ENCODE measurements at places on chromosomes 1 and 21. TPM values are rescaled to one million over a fixed set of nuclear protein-coding genes. Genes with fewer than 3 reads are reported as not detected.
A peak's percentile ranks its signal among the peaks of the same experiment; 100 is the strongest.

- no peak for DNase-seq
Observed at GRCh38 chr1:160541622-160542302, 18.7 kb upstream of the SLAMF6 start.

- DNase-seq, result peak; percentile 30
Observed at GRCh38 chr1:40299366-40300248, 17.5 kb downstream of the COL9A2 start.

Gene IVL
- not detected for total RNA-seq

Gene HSD3B2
- total RNA-seq, result 0.07 TPM

DNA sequence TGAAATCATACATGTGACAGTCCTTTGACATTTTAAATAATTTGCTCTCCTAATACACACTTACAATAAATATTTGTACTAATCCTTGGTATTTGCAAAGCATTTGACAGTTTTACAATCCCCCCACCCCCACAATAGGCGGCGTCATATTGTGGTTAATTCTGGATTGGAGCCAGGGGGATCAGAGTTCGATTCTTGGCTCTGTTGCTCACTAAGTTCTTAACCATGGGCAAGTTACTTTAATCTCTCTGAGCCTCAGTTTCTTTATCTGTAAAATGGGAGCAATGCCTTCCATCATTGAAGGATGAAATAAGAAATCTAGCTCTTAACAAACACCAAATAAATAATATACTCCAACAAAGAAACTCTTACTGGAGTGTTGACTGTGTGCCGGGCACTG lies 23.8 kb downstream of the CACNA1S start:
- no peak for DNase-seq

Gene BRINP2
- total RNA-seq, result not detected

DNA sequence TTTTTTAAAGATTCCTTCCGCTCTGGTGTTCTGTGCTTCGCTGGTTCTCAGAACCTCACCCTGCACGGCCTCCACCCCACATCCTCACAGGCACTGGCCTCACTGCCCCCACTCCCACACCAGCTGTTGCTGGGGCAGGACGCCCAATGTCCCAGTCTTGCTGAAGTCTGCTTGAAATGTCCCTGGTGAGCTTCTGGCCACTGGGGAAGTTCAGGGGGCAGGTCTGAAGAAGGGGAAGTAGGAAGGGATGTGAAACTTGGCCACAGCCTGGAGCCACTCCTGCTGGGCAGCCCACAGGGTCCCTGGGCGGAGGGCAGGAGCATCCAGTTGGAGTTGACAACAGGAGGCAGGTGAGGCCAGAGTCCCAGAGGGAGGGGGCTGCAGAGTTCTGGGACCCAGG lies at the start of gene C1QA:
TSS of gene C1QA (plus strand) at position 276 of the 400 bp plus-strand sequence. CDS start 989 bp downstream, outside the sequence.
- no peak for DNase-seq

Measured in H7 (cell line).